ENCODE measurements at places on chromosomes 6 and 20.

DNA sequence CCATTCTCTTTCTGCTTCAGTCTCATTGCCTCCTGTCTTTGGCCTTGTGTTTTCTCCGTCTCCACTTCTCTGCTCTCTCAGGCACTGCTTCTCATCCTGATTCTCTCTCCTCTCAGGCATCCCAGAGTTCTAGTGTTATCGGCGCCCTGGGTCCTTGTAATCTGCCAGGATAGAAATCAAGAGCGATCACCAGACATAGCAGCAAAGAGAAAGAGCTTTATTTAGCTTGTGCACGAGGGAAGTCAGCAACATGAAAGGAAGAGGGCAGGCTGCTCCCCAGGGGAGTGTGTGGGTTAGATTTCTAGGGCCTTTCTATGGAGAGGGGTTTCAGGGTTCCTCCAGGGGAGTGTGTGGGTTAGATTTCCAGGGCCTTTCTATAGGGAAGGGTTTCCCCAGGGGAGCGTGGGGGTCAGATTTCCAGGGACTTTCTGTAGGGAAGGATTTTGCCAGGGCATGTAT lies 32.5 kb downstream of the SUN5 start:
- no peak for DNase-seq

DNA sequence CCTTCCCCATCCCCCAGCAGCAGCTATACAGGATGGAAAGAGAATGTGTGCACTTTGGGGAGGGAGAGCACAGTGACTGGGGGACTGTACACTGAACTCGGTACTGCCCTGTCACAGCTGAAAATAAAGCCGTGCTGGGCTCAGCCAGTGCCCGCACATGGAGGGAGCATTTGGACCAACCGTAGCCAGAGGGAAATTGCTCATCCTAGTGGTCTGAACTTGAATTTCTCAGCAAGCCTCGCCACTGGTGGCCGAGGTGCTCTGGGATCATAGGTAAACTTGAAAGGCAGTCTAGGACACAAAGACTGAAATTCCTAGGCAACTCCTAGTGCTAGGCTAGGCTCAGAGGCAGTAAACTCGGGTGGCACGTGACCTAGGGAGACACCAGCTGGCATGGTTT lies 61.0 kb downstream of the DZANK1 start:
- DNase-seq: no peak

- no peak for DNase-seq
These were observed 57.4 kb downstream of the PREP start for GRCh38 chr6:105345506-105345905.

DNA sequence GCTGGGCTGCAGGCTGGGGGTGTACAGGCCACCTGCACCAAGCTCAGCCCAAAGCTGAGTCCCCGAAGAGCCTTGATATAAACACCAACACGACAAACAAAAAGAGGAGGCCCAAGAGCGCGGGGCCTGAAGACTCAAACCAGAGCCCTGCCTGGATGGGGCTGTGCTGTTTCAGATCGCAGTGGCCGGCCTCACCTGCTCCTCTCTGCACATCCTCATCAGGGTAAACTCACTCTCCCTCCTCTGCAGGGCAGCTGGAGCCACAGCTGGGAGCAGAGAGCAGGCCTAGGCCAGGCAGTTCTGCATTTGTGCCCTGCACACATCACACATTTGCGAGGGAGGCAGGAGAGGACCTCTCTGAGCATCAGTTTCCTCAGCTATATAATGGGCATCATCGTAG lies 3.7 kb upstream of the RBM38 start:
- DNase-seq: no peak

DNA sequence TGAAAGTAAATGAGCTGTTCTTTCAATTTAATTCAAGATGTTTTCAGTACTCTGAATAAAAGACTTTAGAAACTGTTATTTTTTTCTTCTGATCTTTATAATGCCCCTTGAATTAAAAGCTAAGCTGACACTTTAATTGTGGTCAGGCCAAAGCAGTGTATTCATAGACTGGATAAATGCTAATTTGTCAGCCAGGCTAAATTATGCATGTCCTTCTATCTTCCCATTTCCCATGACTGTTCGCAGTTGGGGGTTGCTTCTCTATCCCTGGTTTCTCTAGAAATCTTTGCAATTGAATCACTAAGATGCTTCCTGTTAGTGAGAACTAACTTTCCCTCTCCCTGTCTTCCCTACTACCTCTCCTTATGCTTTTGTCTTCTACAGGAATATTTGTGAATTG lies 396.2 kb downstream of the RFPL4B start:
- DNase-seq: no peak

- DNase-seq: no peak
These were observed 685.3 kb upstream of the MARCKS start for GRCh38 chr6:113171882-113172281.

GRCh38 chr20:533526-533925 lies 10.1 kb downstream of the CSNK2A1 start:
- DNase-seq: no peak

DNA sequence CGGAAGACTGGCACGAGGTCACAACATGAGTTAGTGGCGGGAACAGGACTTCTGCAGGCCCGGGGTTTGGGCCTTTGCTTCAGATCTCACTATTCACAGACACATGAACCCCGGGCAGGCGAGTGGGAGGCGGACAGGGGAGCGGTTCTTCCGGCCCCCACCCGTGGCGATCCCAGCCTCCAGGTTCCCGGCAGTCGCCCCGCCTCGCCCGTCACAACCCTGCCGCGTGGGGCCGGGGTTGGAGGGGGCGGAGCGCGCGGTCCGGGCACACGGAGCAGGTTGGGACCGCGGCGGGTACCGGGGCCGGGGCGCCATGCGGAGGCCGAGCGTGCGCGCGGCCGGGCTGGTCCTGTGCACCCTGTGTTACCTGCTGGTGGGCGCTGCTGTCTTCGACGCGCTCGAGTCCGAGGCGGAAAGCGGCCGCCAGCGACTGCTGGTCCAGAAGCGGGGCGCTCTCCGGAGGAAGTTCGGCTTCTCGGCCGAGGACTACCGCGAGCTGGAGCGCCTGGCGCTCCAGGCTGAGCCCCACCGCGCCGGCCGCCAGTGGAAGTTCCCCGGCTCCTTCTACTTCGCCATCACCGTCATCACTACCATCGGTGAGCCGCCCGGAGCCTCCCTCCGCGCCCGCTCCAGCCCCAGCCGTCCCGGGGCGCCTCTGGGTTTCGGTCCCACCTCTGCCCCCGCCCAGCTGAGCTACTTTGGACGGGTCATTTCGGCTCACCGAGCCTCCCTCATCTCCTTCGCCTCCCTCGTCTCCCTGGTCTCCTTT lies at the start of gene KCNK15:
Gene KCNK15 (plus strand): TSS at position 268 of the 769 bp plus-strand sequence. CDS start 46 bp downstream, at position 314.
- peak; percentile 24 for DNase-seq

DNA sequence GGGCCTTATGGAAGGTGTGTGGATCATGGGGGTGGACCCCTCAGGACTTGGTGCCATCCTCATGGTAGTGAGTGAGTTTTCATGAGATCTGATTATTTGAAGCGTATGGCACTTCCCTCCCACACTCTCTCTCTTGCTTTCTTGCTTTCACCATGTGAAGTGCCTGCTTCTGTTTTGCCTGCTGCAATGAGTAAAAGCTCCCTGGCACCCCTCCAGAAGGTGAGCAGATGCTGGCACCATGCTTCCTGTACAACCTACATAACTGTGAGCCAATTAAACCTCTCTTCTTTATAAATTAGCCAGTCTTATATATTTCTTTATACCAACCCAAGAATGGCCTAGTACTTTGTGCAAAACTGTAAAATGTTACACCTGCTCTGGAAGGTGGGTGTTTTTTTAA lies 396.8 kb upstream of the HS3ST5 start:
- no peak for DNase-seq

GRCh38 chr6:11968241-11968806 lies 43.8 kb upstream of the HIVEP1 start:
- DNase-seq: no peak

- DNase-seq: no peak
These were observed 190.0 kb downstream of the C6orf118 start for GRCh38 chr6:165119231-165120020.

DNA sequence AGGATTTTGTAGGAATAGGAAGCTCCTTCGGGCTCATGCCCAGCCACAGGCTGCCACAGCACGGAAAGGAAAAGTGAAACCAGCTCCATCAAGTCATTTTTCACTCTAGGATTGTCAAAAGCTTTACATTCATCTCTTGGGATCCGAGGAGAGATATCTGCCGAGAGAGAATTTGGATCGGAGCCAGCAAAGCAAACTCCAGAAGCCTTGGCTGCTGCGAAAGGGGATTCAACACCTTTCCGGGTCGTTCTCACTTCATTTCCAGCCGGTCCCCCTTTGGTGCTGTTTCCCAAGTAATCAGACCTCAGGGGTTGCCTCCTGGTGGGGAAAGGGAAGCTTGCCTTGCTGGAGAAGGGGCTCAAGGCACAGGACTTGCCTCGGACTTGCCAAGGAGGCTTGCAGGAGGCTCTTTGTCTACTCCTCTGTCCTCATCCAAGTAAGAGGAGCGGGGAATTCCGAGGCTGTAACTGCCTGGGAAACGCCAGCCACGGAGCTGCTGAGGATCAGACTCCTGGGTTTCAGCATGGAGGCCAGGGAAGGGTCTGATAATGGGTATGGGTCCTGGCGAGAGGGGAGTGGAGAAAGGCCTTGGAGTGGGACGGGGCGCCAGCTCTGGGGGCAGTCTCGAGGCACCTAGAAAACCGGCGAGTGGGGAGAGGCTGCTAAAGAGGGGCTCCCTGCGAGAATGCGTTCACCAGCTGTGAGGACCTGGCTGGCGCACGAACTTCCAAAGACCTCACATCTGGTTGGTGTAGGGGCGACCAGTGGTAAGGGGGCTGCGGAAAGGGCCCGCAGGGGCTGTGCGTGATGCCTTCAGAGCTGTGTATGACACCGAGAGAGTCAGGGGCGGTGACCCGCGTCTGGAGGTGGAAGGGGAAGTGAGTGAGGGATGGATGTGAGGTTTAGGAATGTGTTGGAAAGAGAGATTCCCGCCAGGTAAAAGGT lies 702 bp downstream of the ETV7 start:
- peak; percentile 54 for DNase-seq

DNA sequence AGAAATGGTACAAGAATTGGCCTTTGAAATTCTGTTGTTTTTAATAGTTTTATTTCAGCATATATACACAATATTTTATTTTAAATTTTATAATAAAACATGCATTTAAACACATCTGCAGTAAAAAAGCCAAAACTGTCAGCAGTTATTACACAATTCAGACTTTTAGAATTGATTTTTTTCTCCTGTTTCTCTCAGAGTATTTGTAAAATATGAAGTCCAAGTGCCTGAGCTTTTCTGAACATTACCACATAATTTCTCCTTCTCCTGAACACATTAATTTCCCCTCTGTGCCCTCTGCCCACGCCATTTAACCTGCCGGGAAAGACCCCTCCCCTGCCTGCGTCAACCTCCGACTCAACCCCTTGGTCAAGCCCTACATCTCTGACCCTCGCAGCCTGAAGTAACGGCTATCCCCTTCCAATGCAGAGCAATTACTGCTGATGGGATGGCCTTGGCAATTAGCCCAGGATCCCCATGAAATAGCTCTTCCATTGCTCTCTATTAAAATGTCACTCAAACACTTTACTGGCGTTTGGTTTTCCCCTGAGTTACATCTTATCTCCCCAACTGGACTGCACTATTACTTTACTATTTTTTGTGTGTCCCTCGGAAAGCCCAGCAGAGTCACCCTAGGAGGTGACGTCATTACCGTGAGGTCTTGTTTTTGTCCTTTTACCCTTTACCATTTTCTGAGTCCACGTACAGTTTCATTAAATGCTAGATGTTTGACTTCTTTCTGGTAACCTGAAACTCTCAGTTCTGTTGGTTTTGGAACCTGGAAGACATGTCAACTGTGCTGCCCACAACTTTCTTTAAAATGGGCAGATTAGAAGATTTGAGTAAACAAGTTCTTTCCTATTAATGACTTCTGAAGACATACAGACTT lies 146.7 kb upstream of the TAB2 start:
- no peak for DNase-seq

DNA sequence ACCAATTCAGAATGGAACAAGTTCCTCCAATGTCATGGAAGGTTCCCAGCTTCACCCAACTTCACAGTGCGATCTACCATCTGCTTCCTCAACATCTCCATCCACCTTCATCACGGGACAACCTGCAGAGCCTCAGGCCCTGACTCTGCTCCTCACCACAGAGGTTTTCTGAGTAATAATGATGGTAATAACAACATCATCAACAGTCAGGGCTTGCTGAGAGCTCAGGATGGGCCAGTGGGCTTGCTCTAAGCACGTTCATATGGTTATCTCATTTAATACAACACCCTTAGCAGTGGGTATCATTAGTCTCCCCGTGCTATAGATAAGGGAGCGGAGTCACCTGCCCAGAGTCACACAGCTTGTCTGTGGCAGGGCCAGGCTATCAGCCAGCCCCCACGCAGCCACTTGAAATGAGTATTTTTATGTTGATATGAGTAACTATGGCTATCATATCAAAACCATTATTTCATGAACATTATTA lies 38.6 kb downstream of the PREX1 start:
- no peak for DNase-seq

DNA sequence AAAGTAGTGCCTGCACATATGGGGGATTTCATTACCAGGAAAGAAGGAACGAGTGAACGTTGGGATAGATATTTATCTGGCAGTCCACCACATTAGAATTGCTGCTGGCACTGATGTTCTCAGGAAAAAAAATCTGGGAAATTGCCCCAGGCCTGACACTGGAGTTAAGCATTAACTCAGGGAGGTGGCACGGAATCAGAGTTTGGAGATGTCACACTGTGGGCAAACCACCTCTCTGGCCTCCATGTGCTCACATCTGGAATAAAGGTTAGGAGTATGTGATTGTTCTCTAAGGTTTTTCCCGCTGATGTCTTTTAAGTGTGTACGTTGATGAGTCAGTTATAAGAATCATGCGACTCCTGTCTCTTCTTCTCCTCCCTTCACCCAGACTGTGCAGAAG lies 7.9 kb downstream of the TGM3 start:
- no peak for DNase-seq

- DNase-seq: peak; percentile 57
These were observed 3.3 kb upstream of the MOG start for GRCh38 chr6:29653452-29654038.

- no peak for DNase-seq
These were observed 230.3 kb downstream of the SMOC2 start for GRCh38 chr6:168671028-168671862.

GRCh38 chr20:33681728-33682353 lies 4.3 kb downstream of the E2F1 start:
- DNase-seq: no peak

GRCh38 chr6:165045631-165046030 lies 263.8 kb downstream of the C6orf118 start:
- no peak for DNase-seq

GRCh38 chr6:105600336-105601260 lies 197.7 kb upstream of the PREP start:
- no peak for DNase-seq
